ENCODE measurements at places on chromosomes 3 and 15. TPM values are rescaled to one million over a fixed set of nuclear protein-coding genes. Genes with fewer than 3 reads are reported as not detected.

- DNase-seq: no peak
- H3K4me3 ChIP-seq: no peak overlapping the region
- H3K27ac ChIP-seq: peak overlapping the region; percentile 53
Observed at GRCh38 chr3:24686808-24687207, 192.2 kb upstream of the THRB start.

GRCh38 chr3:170865209-170866094, 4.5 kb downstream of the RPL22L1 start:
- no peak overlapping the region for H3K4me3 ChIP-seq
- no peak for DNase-seq
- H3K27ac ChIP-seq: no peak overlapping the region
- peaks cover 18% of the 10 kb centered on the region for H3K4me1 ChIP-seq
- peaks cover 15% of the 10 kb centered on the region for H3K36me3 ChIP-seq

GRCh38 chr15:59701880-59702279, 12.8 kb upstream of the BNIP2 start:
- H3K36me3 ChIP-seq: no peaks in the 10 kb centered on the region
- DNase-seq: no peak
- H3K27ac ChIP-seq: no peak overlapping the region
- H3K27me3 ChIP-seq: no peaks in the 10 kb centered on the region
- no peak overlapping the region for H3K4me3 ChIP-seq
- H3K4me1 ChIP-seq: no peaks in the 10 kb centered on the region

CCR5 gene
- total RNA-seq: 0.95 TPM

DNA sequence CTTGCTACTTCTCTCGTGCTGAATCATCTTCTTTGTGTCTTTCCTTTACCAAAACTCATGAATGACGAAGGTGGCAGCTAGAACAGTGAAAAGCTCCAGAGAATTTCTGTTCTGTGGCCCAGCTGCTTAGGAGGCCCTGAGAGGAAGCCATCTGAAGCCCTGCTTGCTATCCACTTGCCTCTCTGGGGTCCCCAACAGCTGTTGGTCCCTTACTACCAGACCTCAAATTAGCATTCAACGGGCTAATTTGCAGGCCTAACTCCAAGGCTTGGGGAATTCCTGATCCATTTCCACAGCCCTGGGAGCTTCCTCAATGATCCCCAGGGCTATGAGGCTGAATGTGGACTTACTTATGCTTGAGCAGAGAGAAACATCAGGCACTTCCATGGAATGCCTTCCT, 37.5 kb upstream of the FSTL1 start:
- no peaks in the 10 kb centered on the region for H3K36me3 ChIP-seq
- no peak overlapping the region for H3K4me3 ChIP-seq
- DNase-seq: no peak
- H3K4me1 ChIP-seq: peaks cover 23% of the 10 kb centered on the region
- H3K27ac ChIP-seq: no peak overlapping the region
- H3K27me3 ChIP-seq: no peaks in the 10 kb centered on the region

DNA sequence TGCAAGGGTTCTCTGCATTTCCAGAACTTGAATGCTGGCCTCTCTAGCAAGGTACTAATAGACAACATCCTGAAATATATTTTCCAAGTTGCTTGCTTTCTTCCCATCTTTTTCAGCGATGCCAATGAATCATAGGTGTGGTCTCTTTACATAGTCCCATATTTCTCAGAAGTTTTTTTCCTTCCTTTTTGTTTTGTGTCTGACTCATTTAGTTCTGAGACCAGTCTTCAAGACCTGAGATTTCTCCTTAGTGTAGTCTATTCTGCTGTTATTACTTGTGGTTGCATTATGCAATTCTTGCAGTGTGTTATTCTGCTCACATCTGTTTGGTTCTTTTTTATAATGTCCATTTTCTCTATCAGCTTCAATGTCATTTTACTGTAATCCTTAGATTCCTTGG, 1265.0 kb upstream of the ALCAM start:
- no peaks in the 10 kb centered on the region for H3K4me1 ChIP-seq
- no peaks in the 10 kb centered on the region for H3K27me3 ChIP-seq
- DNase-seq: no peak

TM4SF4 gene
- total RNA-seq: not detected

GXYLT2 gene
- 32.4 TPM for total RNA-seq

DNA sequence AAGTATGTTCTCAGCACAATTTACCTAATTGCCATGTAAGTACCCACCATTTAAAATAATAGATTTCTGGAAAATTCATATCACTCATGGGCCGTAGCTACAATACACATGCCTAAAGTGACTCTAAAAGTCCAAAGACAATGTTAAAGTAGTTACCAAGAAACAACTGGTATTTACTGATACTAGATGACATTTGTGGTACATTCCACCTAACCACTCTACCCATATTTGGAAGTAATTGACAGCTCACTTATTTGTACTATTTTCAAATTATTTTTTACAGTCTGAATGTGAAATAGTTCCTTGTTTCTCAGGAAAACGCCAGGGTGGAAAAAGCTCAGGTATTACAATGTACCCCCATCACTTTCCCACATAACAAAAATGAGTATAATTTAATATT, 573.0 kb downstream of the MECOM start:
- no peak for DNase-seq
- H3K36me3 ChIP-seq: no peaks in the 10 kb centered on the region
- H3K4me3 ChIP-seq: no peak overlapping the region
- H3K27me3 ChIP-seq: no peaks in the 10 kb centered on the region
- no peak overlapping the region for H3K27ac ChIP-seq
- no peaks in the 10 kb centered on the region for H3K4me1 ChIP-seq

ZBED2 gene
- total RNA-seq: not detected

SPSB4 gene
- total RNA-seq: 1.1 TPM

PCSK6 gene
- 5.1 TPM for total RNA-seq

DNA sequence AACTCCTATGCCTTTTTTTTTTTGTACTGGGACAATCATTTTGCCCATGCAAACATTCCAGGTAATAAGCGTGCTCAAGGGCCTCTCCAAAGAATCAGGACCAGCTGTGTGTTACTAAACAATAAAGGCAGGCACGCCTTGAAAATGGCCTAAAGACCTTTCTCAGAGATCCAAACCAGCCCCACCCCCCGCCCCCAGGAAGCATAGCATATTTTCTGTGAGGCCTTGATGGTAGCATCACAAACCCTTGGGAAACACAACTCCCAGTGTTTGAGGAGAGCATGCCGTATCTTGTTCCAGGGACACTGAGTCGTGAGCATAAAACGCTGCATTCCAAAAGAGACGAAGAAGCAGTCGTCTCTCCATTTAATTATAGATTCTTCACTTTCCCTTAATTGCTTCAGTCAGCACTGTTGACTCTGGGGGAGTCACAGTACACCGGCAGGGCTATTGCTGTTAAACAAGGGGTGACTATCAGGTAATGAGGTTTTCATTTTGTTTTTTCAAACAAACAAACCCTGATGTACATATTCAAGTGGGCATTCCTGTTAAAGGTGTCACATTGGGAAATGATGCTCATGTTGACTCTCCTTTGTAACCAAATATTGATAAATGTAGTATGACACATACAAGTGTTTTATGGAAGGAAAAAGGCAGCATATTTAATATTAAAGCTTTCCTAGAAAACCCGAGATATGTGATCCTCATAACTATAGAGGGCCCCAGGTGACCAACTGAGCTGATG, 4.4 kb upstream of the TPM1 start:
- H3K36me3 ChIP-seq: no peaks in the 10 kb centered on the region
- peaks cover 7% of the 10 kb centered on the region for H3K4me1 ChIP-seq
- no peak overlapping the region for H3K27ac ChIP-seq
- H3K27me3 ChIP-seq: no peaks in the 10 kb centered on the region

DNA sequence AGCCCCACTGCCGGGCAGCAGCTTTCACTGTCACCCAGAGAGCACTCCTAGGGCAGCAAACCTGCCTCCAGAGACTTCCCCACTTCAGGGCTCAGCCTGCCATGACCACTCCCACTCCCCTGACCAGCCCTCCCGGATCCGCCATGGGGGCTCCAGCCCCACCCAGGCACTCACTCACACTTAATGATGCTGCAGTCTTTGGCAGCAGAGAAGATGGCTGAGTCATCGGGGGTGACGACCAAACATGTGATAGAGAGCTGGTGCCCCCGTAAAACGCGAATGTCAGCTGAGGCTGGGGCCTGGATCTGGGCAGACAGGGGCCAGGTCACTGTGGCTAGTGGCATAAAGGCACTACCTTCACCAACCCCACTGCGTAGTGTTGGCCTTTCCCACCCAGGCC, 4.7 kb downstream of the RRP9 start:
- H3K27me3 ChIP-seq: no peaks in the 10 kb centered on the region
- H3K27ac ChIP-seq: no peak overlapping the region
- H3K4me3 ChIP-seq: no peak overlapping the region
- DNase-seq: no peak
- peaks cover 14% of the 10 kb centered on the region for H3K4me1 ChIP-seq

SCAANT1 gene
- not detected for total RNA-seq

SEMA5B gene
- total RNA-seq: 3.2 TPM

DNA sequence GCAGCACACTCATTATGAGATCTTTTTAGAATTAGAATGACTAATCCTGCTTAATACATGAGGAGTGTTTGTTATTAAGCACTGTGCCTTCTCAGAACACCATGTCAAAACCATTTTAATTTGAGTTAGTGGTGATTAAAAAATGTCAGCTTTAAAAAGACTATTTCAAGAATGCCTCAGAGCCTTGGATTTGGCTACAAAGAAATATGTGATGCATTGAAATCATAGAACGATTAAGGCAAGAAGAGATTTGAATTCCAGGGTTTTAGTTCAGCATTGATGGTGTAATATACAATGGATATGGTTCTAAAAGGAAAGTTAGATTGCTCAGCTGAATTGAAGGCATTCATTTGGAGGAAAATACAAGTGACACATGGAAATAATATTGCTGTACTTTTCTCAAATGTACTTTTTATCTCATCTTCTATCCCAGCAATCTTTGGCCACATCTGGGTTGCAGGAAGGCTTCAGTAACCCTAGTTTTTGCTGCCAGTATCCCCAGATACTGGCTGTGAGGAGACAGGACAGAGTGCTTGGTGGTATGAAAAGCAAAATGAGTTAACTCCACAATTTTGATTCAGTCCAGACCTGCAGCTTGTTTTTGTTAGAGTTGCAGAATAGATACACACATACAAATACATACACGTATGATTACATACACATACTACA, 303.8 kb downstream of the CLSTN2 start:
- H3K27me3 ChIP-seq: no peaks in the 10 kb centered on the region
- H3K4me3 ChIP-seq: no peak overlapping the region
- no peak for DNase-seq
- no peak overlapping the region for H3K27ac ChIP-seq
- H3K36me3 ChIP-seq: no peaks in the 10 kb centered on the region

C2CD4A gene
- not detected for total RNA-seq

RNF111 gene
- total RNA-seq: 34.1 TPM

DNA sequence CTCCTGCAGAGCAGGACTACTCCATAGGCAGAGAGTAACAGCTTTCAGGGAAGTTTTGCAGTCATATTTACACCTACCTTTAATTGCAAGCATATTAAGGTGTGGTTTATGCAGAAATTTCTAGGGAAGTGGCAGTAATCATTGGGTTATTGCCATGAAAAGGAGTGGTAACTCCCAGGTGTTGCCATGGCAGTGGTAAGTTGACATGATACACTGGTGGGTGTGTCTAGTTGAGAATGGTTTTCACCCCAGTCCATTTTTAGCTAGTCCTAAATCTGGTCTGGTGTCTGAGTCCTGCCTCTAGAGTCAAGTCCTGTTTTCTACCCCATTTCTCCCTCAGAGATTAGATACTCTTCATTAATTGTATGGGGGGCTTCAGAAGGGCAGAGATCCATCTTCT, 128.4 kb upstream of the GMNC start:
- no peak overlapping the region for H3K27ac ChIP-seq
- no peaks in the 10 kb centered on the region for H3K27me3 ChIP-seq
- DNase-seq: no peak
- no peaks in the 10 kb centered on the region for H3K4me1 ChIP-seq
- H3K36me3 ChIP-seq: no peaks in the 10 kb centered on the region

DNA sequence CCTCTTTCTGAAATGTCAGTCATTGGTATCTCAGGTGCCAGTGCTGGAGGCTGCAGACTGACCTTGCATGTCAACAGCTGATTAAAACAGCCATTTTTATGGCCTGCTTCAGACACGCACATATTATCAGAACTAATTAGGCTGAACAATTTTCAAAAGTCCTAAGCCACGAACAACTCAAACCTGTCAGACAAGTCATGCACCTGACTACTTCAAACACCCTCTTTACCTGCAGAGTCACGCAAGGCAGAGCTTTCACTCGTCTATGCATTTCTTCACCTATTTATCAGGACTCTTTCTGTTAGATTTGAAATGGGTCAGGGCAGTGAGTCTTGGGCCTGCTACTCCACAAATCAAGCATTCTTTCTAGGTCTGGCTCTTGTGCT, 26.7 kb downstream of the CLK3 start:
- peaks cover 45% of the 10 kb centered on the region for H3K4me1 ChIP-seq
- DNase-seq: no peak
- H3K27ac ChIP-seq: peak overlapping the region; percentile 52
- no peak overlapping the region for H3K4me3 ChIP-seq

DNA sequence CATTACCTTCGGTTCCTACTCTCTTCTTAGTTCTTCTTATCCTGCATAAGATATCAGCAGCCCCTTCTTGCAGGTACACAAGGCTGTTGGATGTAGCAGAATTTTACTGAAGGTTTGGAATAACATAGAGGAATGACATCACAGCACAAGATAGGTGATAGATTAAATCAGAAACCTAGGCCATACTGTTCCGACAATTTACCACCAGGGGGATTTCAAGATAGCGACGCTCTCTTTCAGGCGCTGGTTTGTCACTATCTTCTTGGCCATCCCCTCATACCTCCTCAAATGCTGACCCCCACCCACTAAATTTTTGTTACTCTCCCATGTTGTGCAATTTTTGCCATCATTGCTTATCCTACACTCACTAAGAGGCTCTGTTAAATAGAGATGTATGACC, 3.5 kb downstream of the SIDT1 start:
- no peak for DNase-seq
- no peak overlapping the region for H3K27ac ChIP-seq
- no peak overlapping the region for H3K4me3 ChIP-seq
- no peaks in the 10 kb centered on the region for H3K27me3 ChIP-seq

ZKSCAN7 gene
- total RNA-seq: 5.4 TPM

GRCh38 chr3:182738583-182739411, 54.5 kb upstream of the ATP11B start:
- no peaks in the 10 kb centered on the region for H3K4me1 ChIP-seq
- H3K27ac ChIP-seq: no peak overlapping the region
- no peak for DNase-seq
- no peaks in the 10 kb centered on the region for H3K36me3 ChIP-seq
- no peaks in the 10 kb centered on the region for H3K27me3 ChIP-seq

POTEB gene
- total RNA-seq: not detected

All from thoracic aorta (tissue), 2 donors.